ENCODE measurements at places on chromosomes 4 and X.

- no peak for DNase-seq
Measured at GRCh38 chr4:152328582-152328981, 207.3 kb downstream of the FBXW7 start.

DNA sequence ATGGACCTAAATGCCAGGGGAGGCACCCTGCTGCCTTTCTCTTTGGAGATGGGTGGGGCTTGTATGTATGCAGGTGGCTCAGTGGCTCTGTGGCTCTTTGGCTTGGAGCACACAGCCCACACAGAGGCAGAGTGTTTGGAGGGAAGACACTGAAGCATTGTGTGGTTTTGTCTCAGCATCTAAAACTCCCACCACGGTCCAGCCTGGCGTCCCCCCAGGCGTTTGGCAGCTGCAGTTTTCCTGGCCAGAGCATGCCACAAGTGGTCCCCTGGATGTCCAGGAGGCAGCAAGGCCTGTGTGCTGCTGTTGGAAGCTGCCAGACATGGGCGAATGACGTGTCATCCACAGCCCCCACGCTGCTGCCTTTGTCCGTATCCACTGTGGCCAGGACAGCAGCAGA lies 32.2 kb upstream of the PSAPL1 start:
- DNase-seq: no peak

DNA sequence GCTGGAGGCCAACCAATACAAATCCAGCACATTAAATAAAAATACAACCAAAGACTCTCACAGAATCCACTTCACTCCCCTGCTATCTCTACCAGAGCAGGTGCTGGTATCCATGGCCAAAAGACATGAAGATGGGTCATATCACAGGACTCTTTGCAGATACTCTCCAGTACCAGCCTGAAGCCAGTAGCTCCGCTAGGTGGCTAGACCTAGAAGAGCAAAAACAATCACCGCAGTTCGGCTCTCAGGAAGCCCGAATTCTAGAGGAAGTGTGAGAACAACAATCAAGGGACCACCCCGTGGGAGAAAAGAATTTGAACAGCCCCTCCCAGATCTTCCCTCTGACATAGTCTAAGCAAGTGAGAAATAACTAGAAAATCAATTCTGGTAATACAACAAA lies 20.2 kb downstream of the CLIC2 start:
- DNase-seq: no peak

DNA sequence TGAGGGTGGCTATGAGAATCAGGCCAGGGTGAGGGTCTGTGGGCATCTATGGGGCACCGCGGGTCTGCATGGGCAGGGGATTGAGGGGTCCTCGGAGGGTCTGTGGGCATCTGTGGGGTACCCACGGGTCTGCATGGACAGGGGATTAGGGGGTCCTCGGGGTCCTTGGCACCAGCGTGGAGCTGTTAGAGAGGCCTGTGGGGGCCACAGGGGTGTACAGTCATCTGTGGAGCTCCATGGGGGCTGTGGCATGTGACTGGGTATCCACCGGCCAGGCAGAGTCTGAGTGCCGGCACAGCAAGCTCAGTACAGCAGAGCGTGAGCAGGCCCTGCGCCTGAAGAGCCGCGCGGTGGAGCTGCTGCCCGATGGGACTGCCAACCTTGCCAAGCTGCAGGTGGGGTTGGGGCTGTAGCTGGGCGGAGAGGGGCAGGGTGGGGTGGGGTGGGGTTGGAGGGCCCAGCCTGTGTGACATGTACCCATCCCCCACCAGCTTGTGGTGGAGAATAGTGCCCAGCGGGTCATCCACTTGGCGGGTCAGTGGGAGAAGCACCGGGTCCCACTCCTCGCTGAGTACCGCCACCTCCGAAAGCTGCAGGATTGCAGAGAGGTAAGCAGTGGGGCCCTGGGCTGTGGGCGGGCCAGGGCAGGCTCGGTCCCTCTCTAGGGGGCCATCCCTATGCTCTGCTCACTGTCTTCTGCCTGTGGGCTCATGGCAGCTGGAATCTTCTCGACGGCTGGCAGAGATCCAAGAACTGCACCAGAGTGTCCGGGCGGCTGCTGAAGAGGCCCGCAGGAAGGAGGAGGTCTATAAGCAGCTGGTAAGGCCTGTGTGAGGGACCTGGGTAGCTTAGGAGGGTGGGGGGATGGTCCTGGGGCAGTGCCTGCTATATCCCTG lies 12.9 kb downstream of the CCDC22 start:
- no peak for DNase-seq
